Activated CD8-positive, alpha-beta memory T cell treated with anti-CD3 and anti-CD28 coated beads for 4 hours (primary cell): ENCODE measurements at places on chromosomes 2 and 18.

DNA sequence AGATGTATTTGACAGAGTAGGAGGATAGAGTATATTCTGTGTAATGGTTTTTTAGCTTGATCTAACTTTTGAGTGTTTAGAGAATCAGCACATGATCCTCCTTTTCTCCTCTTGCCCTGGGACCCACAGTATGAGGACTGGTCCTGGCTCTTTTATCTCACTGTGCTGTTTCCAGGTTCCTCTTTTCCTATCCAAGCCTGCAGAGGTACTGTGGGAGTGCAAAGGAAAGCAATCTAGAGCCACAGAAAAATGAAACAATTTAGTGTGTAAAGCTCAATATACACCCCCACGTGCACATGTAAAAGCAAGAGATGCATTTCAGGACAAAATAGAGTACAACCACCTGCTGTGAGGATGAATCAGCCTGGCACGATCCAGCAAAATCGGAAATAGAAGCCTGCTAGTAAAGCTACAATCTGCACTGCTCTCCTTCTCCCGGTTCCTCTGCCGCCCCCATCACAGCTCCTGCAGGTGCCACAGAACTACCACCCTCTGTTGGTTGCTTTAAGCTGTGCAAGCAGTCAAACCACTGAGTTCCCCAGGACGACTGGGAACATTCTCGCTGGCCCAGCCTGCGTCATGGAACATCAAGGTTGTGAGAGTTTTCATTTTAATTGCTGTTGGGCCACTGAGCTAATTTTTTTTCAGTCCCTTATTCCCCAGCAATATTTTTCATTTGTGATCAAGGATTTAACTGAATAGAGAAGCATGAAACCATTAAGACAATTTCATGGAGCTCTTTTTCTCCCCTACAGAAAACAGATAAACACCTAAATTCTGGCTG, 47.8 kb upstream of the MAPRE3 start:
- DNase-seq, result peak; percentile 5

DNA sequence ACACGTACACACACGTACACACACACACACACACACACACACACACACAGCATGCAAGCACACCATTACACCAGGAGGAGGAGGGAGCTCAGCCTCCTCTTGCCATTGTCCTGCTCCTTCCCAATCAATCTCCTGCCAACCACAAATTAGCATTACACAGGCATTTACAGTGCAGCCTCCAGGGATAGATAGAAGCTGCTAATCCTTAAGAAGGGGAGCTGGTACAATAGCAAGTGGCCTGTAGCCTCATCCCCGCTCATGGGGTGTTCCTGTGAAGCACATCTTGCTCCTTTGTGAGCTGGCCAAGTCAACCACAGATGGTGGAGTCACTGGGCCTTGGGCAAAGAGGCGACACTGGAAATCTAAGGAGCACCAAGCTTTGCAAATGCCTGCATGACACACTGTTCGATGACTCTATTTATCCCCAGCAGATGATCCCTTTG, 110.3 kb upstream of the PKDCC start:
- no peak for DNase-seq

GRCh38 chr18:11733031-11733430, 44.0 kb downstream of the GNAL start:
- DNase-seq, result peak; percentile 26

DNA sequence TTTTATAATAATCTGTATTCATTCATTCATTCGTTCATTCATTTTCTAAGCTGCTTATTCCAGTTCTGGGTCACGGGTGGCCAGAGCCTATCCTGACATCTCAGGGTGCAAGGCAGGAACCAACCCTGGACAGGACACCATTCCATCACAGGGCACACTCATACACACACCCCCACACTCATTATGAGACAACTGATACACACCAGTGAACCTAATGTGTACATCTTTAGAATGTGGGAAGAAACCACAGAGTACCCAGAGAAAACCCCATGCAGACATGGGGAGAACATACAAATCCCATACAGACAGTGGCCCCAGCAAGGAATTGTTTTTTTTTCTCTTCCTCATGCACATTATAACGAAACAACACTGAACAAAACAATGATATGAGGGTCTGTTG, 54.7 kb downstream of the RTN4 start:
- no peak for DNase-seq

DNA sequence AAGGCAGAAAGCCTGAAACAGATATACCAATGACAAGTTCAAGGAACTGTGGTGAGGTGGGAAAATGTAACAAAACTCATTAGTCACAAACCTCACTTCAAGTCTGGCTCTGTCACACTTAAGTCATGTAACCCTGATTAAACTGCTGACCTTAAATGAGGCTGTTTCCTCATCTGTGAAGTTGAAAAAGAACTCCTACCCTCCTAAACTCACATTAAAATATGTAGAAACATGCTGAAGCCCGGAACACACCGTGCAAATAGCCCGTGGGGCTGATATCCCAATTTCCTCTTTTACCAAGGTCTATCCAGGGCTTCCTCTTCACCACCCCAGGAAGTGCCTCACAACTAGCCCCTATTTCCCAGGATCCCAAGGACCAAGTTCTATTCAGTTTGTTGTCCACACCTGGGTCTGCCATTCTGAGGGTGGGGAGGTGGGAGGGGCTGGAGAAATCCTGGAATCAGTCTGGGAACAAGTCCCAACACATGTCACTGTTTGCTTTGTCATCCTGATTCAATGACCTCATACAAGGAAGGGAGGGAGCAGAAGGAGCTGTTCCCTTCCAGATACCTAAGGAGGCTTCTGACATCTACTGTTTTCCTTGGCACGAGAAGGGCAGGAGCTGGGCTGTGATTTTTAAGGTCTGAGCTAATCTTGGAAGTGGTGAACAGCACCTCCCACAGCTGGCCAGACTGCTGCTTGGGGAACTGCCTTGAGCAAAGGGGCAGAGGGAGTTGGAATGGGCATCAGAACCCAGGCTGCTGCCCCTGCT, 42.3 kb downstream of the SLC4A1AP start:
- DNase-seq, result no peak
